ENCODE measurements at places on chromosomes 12 and 14.

DNA sequence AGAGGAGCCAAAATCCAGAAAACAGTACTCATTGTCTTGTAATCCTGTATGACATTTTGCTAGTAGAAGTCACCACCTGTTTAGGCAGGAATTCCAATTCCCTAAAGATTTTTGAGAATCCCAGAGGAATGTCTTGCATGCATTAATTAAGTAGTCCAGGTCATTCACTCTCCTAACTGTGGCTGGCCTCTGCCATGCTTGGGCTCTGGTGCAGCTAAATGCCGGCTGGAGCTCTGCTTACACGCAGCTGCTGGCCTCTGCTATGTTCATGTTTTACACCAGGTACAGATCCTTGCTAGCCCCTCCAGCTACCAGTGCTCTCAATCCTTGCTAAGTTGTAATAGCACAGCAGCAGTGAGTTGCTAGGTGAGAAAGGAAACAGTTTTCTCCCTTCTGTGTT lies 16.3 kb upstream of the HIF1A start:
- DNase-seq = no peak

GRCh38 chr12:26122681-26123481 lies 2.0 kb downstream of the BHLHE41 start:
- DNase-seq = no peak

- no peak for DNase-seq
Observed at GRCh38 chr12:122166422-122167349, 7.3 kb downstream of the IL31 start.

- no peak for DNase-seq
Observed at GRCh38 chr12:4137015-4137414, 136.5 kb upstream of the CCND2 start.
